ENCODE measurements at places on chromosomes 16 and 17.

DNA sequence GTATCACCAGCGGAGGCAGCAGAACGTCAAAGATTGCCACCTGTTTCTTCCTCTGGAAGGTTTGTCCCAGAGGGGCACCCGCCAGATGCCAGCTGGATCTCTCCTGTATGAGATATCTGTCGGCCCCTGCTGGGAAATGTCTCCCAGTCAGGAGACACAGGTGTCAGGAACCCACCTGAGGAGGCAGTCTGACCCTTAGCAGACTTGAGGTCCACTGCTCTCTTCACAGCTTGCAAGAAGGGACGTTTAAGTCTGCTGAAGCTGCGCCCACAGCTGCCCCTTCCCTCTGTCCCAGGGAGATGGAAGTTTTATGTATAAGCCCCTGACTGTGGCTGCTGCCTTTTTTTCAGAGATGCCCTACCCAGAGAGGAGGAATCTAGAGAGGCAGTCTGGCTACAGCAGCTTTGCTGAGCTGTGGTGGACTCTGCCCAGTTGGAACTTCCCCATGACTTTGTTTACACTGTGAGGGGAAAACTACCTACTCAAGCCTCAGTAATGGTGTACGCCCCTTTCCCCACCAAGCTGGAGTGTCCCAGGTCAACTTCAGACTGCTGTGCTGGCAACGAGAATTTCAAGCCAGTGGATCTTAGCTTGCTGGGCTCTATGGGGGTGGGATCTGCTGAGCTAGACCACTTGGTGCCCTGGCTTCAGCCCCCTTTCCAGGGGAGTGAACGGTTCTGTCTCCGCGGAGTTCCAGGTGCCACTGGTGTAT lies 92.9 kb downstream of the PHKB start:
- DNase-seq = no peak

GRCh38 chr17:39711851-39712250 lies 12.0 kb downstream of the ERBB2 start:
- no peak for DNase-seq

DNA sequence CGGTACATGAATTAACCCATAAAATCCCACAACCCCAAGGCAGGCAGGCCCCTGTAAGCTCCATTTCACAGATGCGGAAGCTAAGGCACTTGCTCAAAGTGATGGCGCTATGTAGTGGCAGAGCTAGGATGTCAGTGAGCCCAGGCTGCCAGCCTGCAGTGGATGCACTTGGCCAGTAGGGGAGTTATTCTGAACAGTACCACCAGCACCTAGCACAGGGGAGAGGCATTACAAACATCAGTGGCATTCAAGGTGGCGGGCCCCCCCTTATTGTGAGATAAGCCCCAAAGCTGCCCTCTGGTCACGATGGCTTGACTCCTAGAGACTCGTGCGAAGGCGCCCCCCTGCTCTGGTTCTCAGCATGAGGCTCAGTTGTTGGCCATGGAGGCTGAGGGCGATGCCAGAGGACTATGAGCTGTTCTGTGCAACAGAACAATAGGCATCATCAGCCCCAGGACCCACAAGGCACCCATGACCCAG lies 33.8 kb downstream of the GTF3C1 start:
- DNase-seq = peak; percentile 13

DNA sequence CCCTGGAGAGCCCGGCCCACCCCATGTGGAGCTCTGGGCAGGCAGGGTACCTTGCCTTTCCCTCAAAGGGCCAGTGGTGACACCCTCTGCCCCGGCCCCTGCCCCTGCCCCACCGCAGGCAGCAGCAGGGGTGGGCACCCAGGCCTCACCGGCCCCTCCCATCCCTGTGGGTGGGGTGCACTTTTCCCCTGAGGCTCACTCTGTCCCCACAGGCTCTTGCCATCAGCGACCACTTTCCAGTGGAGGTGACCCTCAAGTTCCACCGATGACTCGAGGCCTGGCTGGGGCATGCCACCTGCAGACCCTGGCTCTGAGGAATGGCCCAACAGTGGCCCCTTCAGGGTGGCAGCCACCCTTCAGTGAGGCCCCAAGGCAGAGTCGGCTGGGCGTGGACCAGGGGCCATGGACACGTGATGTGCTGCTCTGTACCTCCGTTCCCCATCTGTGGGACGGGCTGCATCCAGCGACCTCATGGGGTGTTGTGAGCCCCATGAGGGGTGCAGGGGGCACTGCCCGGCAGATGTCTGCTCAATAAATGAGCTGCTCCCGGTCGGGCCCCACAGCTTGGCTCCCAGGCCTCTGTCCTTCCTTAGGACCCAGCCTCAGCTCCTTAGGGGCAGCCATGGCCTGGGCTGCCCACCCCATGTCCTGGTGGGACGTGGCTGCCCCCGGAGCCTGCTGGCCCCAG lies 2.0 kb downstream of the DNASE1L2 start:
- no peak for DNase-seq

DNA sequence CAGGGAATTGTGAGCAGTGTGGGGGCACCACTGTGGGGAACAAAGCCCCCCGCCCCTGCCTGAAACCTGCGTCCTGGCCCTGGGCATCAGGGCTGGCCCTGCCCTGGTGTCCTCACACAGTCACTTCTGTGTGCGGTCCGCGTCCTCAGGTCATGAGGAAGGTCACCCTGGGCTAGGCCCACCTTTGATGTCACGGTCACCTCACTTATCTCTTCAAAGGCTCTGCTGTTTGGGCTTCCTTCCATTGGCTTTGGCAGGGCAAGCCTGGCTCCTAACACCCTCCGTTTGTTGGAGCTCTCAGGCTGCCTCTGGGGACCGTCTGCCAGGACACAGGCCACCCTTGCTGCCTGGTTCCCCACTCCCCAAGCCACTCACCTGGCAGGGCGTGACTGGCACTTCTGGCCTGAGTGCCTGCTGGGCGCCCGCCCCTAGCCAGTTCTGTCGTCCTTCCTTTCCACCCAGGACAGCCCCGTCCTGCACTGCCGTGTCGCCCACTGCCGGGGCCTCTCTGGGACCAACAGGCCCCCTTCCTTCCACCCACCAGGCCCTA lies 8.8 kb downstream of the CENPX start:
- no peak for DNase-seq

DNA sequence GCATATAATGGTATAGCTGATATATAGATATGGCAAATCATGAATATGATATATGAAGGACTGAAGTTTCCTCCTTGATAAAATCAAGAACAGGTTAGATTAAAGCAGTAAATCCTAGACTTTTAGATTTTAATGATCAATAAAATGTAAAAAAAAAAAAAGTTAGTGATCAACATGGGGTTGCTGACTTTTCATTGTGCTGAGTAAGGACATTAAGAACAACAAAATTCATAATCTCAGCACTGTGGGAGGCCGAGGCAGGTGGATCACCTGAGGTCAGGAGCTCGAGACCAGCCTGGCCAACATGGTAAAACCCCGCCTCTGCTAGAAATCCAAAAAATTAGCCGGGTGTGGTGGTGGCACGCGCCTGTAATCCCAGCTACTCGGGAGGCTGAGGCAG lies 10.4 kb upstream of the CHD3 start:
- DNase-seq = no peak

GRCh38 chr17:37642681-37643080 lies 565 bp downstream of the DDX52 start:
- DNase-seq = no peak

DNA sequence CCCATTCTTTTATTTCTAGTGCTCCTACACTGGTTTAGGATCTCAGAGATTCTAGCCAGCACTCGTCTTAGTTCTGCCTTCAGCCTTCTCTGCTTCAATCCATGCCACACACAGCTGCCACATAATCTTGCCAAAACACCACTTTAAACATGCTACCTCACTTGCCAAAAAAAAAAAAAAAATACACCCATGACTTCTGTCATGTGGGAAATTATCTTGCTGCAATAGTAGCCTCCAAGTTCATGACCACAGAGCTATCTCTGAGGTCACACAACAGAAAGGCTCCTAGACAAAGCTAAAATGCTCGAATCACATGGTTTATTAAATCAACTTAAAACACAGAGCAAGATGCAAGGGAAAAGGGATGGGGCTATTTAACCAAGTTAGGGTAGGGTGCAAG lies 18.1 kb downstream of the FZD2 start:
- no peak for DNase-seq

DNA sequence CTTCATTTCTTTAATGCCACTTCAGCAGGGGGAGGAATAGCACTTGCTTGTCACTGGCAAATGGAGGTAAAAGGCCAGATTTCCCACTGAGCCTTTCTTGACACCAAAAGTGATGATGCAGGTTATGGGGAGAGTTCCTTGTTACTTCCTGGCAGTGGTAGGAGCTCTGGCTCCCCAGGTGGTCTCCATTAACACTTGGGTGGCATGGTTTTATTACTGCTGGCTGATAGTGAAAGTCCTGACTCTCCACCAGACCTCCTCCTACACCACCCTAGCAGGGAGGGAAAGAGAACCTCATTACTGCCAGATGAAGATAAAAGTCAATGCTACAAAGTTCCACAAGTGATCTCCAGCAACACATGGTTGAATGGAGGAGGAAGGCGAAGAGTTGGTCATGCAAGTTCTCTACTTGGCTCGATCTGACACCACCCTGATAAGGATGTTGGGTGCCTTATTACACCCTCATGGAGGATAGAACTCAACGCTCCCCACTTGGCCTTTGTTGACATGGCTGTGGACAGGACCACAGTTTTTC lies 152.7 kb upstream of the GNAO1 start:
- no peak for DNase-seq

DNA sequence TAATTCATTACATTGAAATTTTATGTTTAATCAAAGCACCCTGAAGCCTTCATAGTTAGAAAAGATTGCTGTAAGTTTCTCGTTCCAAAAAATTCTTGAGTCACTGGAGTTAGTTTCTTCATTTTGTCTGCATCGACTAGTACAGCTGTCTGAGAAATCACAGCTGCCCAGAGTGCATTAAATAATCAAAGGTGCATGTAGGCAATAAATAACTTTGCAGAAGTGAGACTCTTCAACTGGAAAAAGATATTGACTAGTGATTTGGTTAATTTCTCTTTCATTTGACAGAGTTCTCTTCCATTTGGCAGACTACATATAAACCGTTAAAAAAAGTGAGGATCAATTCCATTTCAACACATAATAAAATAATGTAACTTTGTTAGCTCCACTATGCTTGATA lies 234.0 kb downstream of the CNTNAP4 start:
- DNase-seq = no peak

DNA sequence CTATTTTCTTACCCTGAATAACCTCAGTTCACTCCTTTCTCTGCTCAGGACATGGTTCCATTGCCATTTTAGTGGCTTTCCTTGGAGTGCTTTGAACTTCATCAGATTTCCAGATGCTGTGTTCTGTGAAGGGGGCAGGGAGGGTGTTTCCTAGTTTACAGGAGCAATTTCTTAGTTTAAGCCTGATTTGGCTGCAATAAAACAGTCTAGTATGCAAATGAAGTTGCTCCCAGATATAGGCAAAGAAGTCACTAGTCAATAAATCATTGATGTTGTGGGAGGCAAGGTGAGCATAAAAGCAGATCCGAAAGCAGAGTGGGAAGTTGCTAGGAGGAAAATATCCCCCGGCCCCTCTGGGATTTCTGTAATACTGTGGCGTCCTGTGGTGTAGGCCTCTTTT lies 202.3 kb downstream of the HS3ST4 start:
- no peak for DNase-seq

DNA sequence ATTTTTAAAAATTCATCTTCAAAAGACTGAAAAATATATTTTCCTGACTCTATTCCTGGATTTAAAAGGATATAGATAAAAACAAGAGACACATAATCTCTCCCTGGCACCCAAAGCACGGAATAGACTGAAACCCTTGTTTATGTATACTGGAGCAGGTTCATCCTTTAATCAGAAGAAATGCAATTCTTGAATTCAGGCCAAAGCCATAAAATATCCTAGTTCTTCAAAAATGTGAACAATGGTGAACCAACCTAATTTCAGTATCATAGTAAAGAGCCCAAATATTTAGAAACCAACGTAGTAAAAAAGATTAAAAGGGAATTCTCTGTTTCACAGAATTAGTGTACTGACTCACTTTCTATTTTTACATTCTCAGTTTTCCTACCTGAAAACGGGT lies 188.5 kb upstream of the C17orf78 start:
- DNase-seq = no peak

- DNase-seq = no peak
Observed at GRCh38 chr16:11316331-11317015, 28.8 kb upstream of the RMI2 start.

DNA sequence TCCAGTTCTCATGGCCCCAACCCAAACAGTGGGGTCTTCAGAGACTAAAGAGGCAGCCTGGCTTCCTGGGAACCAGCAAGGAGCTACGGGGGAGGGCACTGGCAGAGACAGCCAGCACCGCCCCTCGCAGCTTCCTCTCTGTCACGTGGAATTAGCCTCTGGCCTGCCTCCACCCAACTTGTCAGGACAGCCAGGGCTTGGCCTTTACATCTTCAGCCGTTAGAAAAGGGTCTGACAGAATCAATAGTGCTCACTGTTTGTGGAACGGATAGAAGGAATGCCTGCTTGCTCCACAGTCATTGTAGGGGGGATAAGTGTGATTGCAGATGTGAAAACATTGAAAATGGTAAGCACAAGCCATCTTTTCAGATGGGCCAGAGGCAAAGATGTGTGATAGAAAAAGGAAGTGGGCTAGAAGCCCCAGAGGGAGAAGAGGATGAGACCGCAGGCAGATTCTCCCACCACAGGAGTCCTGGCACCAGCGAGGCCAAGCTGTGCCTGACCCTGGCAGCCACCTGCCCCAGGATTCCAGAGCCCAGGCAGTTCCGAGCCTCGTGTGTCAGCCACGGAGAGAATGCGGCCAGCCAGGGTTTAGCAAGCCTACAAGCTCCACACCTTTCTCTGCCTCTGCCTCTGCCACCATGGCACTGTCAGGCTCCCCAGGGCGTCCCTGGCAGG lies 18.6 kb downstream of the GRIN2C start:
- no peak for DNase-seq

GRCh38 chr16:11056090-11056992 lies 112.0 kb downstream of the CLEC16A start:
- no peak for DNase-seq

- DNase-seq = no peak
Observed at GRCh38 chr17:82866590-82867191, 26.9 kb upstream of the ZNF750 start.

DNA sequence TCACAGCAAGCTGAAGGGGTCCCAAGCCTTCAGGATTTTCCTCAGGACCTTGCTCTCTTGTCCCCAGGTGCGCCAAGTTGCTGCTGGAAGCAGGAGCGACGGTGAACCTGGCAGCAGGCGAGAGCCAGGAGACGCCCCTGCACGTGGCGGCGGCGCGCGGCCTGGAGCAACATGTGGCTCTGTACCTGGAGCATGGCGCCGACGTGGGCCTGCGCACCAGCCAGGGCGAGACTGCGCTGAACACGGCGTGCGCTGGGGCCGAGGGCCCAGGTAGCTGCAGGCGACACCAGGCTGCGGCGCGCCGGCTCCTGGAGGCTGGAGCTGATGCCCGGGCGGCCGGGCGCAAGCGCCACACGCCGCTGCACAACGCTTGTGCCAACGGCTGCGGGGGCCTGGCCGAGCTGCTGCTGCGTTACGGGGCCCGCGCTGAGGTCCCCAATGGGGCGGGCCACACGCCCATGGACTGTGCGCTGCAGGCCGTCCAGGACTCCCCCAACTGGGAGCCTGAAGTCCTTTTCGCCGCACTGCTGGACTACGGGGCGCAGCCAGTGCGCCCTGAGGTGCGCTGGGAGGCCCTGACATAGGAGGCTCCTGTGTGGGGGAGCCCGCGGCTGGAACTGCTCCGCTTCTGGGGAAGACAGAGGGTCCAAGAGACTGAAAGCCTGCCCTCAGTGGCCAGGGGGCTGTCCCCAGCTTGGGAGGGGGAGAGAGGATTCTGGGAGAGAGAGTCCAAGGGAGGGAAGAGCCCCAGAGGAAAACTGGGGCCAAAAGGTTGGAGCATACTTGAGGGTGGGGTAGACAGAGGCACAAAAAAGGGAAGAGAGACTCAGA lies 6.4 kb downstream of the ASB16 start:
- no peak for DNase-seq
